ENCODE measurements at places on chromosomes 6 and 20. TPM values are rescaled to one million over a fixed set of nuclear protein-coding genes. Genes with fewer than 3 reads are reported as not detected.

- no peak overlapping the region for H3K4me3 ChIP-seq
- H3K27ac ChIP-seq: no peak overlapping the region
- peaks cover 45% of the 10 kb centered on the region for H3K36me3 ChIP-seq
- DNase-seq: no peak
- no peaks in the 10 kb centered on the region for H3K27me3 ChIP-seq
Observed at GRCh38 chr6:144756469-144756868, 471.3 kb downstream of the UTRN start.

GRCh38 chr20:57211406-57211805, 55.0 kb downstream of the BMP7 start:
- H3K27ac ChIP-seq: no peak overlapping the region
- H3K36me3 ChIP-seq: no peaks in the 10 kb centered on the region

- H3K36me3 ChIP-seq: no peaks in the 10 kb centered on the region
- DNase-seq: no peak
- H3K4me3 ChIP-seq: no peak overlapping the region
Observed at GRCh38 chr6:137084090-137084489, 39.3 kb upstream of the IL20RA start.

GRCh38 chr6:79608334-79609224, 22.6 kb upstream of the SH3BGRL2 start:
- no peak for DNase-seq
- H3K27me3 ChIP-seq: no peaks in the 10 kb centered on the region

DNA sequence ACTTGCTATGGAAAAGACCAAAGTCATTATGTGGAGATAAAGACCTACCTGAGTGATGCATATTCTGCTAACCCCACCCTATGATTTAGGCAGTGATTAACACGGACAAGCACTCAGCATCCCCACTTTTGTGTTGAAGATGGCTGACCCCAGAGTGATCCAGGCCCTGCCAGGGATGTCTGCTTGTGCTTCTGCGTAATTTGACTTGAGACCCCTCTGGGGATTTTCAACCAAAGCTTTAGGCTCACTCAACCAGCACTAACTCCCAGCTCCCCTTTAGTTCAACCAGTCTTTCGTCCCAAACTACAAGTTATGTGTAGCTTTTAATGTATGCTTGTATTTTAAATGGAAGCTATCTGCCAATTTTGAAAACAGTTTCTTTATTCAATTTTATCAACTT, 538.0 kb upstream of the ID4 start:
- DNase-seq: no peak
- H3K27ac ChIP-seq: no peak overlapping the region
- H3K36me3 ChIP-seq: no peaks in the 10 kb centered on the region
- H3K4me3 ChIP-seq: no peak overlapping the region
- no peaks in the 10 kb centered on the region for H3K4me1 ChIP-seq

GRCh38 chr6:166939894-166940293, 16.5 kb downstream of the RNASET2 start:
- no peaks in the 10 kb centered on the region for H3K27me3 ChIP-seq
- no peak overlapping the region for H3K4me3 ChIP-seq
- peaks cover 5% of the 10 kb centered on the region for H3K4me1 ChIP-seq
- H3K36me3 ChIP-seq: peaks cover 75% of the 10 kb centered on the region
- H3K27ac ChIP-seq: no peak overlapping the region

DNA sequence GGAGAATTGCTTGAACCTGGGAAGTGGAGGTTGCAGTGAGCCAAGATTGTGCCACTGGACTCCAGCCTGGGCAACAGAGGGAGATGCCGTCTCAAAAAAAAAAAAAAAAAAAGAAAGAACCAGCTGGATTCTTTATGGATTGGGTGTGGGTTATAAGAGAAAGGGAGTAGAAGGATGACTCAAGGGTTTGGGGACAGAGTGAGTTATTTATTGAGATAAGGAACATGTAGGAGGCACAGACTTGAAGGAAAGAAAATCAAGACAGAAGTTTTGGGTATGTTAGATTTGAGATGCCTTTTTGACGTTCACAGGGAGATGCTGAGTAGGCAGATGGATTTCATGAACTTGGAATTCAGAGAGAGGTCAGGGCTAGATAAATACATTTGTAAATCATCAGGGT, 47.6 kb downstream of the KIZ start:
- no peaks in the 10 kb centered on the region for H3K4me1 ChIP-seq
- no peaks in the 10 kb centered on the region for H3K36me3 ChIP-seq
- H3K27ac ChIP-seq: no peak overlapping the region
- no peaks in the 10 kb centered on the region for H3K27me3 ChIP-seq

DNA sequence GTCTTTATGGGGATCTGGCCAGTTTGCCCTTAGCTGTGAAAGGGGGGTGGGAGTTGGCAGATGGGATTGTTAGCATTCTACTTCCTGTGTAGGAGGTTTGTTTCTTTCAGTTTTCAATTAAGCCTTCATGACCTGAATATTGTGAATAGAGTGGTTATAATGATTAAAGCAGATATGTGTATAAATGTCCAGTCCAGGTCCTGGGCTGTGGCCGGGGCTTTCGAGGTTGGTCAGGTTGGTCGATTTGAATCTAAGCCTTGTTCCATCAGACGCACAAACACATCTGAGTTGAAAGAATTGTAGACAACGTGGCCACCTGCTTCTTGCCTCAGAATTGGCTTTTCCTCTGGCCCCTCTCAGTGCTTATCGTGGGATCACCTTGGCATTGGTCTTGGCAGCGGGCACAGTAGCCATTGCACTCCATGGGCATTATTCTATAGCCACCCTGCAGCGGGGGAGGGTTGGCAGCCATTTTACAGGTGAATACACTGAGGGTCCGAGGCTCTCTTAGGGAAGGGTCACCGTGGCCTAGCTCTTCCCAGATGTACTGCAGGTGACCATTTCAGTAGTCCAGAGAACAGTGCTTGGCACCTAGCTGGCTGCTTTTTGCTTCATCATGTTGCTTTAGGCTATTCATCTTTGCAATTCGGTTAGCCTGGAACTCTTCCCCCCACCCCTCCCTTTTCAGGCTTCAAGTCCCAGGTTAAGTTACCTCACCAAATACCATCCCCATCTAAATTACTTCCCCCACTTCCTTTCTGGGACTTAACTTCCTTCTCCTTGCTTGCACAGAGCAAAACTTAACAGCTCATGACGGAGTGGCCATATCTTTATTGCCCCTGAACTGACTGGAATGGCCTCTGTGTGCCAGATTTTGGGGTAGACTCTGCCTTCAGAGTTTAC, 1.1 kb downstream of the RNF114 start:
- H3K27me3 ChIP-seq: no peaks in the 10 kb centered on the region
- peak overlapping the region; percentile 100 for H3K4me3 ChIP-seq
- DNase-seq: no peak
- H3K4me1 ChIP-seq: peaks cover 37% of the 10 kb centered on the region
- peak overlapping the region; percentile 90 for H3K27ac ChIP-seq

- no peak overlapping the region for H3K4me3 ChIP-seq
- H3K4me1 ChIP-seq: no peaks in the 10 kb centered on the region
- no peaks in the 10 kb centered on the region for H3K36me3 ChIP-seq
- no peak for DNase-seq
- no peak overlapping the region for H3K27ac ChIP-seq
Observed at GRCh38 chr6:16338577-16339264, 100.3 kb downstream of the GMPR start.

GRCh38 chr20:24583169-24583792, 113.9 kb downstream of the SYNDIG1 start:
- H3K4me3 ChIP-seq: no peak overlapping the region
- no peaks in the 10 kb centered on the region for H3K27me3 ChIP-seq
- H3K27ac ChIP-seq: no peak overlapping the region
- DNase-seq: no peak
- H3K4me1 ChIP-seq: no peaks in the 10 kb centered on the region

GRCh38 chr6:154986787-154987235, 8.3 kb upstream of the TIAM2 start:
- DNase-seq: no peak
- H3K27ac ChIP-seq: no peak overlapping the region
- H3K27me3 ChIP-seq: no peaks in the 10 kb centered on the region
- H3K4me3 ChIP-seq: no peak overlapping the region
- H3K36me3 ChIP-seq: no peaks in the 10 kb centered on the region
- no peaks in the 10 kb centered on the region for H3K4me1 ChIP-seq

DNA sequence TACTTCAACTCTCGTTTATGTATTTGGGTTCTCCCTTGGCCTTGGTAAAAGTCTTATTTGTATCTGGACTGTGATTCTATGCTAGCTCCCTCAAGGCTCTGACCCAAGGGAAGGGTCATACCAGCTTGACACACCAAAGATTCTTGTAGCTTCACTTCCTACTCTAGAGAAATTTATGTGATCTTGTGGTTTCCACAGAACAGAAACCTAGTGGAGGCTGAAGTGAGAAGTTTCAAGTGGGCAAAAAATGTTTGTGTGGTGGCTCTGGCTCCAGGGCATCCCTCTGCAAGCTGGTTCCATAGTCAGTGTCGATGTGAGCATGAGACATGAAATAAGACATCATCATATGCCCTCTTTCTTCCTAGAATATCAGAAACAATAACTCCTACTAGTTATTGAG, 48.1 kb upstream of the TNFRSF21 start:
- no peak overlapping the region for H3K27ac ChIP-seq
- H3K36me3 ChIP-seq: no peaks in the 10 kb centered on the region
- peaks cover 2% of the 10 kb centered on the region for H3K27me3 ChIP-seq
- no peaks in the 10 kb centered on the region for H3K4me1 ChIP-seq

DNA sequence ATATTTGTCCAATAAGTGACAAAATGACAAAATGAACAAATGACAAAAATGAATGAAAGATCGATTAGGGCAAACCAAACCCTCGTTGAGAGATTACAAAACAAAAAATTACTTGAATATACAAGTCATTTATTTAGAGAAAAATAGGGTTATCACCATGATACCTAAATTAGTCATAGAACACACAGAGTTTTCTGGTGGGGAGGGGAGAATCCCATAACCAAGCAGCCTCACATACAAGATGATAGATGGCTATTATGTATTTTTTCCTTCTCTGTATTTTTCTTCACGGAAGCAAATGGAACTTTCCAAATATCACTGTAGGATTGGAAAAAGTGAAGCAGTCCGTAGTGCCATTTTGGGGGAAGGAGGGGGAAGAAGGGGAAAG, 28.5 kb upstream of the BMP6 start:
- H3K4me1 ChIP-seq: no peaks in the 10 kb centered on the region
- no peak overlapping the region for H3K4me3 ChIP-seq
- H3K27me3 ChIP-seq: no peaks in the 10 kb centered on the region
- H3K27ac ChIP-seq: no peak overlapping the region
- no peak for DNase-seq

DNA sequence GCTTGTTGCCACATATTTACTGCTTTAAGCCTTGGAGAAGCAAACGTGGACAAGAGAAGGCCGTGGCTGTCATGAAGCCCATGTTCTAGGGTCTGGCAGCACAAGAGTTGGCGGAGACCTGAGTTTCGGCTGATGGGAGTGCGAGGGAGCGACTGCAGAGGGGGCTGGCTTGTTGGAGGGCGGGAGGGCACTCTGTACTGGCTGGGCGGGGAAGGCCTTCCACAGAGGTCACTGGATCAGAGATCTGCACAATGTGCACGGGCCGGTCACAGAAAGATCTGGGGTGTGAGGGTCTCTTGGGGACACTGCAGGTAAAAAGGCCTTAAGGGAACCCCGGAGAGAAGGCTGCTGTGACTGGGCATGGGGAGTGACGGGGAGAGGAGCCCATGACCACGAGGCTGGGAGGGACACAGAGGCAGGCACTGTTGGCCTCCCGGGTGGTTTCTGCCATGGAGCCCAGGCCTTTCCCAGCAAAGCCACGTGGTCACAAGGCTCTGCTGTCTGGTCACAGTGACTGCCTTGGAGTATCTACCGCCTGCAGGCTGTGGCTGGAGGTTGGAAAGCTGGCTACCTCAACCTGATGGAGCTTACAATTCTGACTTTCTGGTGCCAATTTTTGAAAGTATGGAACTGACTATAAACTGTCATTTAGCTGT, 23.8 kb downstream of the FOXC1 start:
- H3K36me3 ChIP-seq: no peaks in the 10 kb centered on the region
- H3K27me3 ChIP-seq: peaks cover 23% of the 10 kb centered on the region
- no peak for DNase-seq
- no peak overlapping the region for H3K27ac ChIP-seq

DNA sequence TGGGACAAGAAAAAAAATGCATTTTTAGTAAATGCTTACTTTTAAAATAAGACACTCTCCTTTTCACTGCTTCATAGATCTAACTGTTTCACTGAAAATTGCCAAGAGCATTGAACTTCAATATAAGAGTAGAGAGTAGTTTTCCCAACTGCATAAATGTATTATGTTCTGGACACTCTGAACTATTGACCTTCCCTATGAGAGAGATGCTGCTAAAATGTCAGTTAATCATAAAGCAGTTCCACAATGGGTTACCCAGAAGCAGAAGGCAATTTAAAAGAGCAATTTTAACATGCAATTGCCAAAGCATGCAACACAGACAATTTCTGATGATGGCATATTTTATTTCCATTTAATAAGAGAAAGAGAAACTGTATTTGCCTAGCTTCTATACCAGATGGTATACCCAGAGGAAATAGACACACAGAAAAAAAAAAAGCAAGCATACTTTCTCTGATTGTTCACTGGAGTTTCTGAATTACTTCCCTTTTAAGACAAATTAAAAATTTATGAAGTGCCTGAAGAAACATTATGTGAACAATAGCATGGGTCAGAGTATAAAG, 279.1 kb upstream of the THEMIS start:
- H3K4me3 ChIP-seq: no peak overlapping the region
- no peak for DNase-seq
- H3K27me3 ChIP-seq: no peaks in the 10 kb centered on the region
- H3K36me3 ChIP-seq: no peaks in the 10 kb centered on the region

Gene TMEM217
- total RNA-seq: 0.23 TPM

Gene C6orf89
- 50.4 TPM for total RNA-seq

Gene VGLL2
- not detected for total RNA-seq

Gene PNPLA1
- total RNA-seq: not detected

Gene ARMC12
- total RNA-seq: 0.63 TPM

Gene RSPH4A
- 0.41 TPM for total RNA-seq

Gene NNAT
- total RNA-seq: not detected

Gene PTGIS
- total RNA-seq: not detected

Gene PPIL6
- total RNA-seq: 0.93 TPM

Gene CRISP2
- not detected for total RNA-seq

Gene MOCS1
- 1.1 TPM for total RNA-seq

Gene HLA-DRB1
- total RNA-seq: 30.3 TPM

Data from T-cell (primary cell).